ENCODE measurements at places on chromosomes 11 and 22.
A peak's percentile ranks its signal among the peaks of the same experiment; 100 is the strongest.

GRCh38 chr11:8720352-8720751 is 37.8 kb downstream of the RPL27A start:
- no peak for DNase-seq

DNA sequence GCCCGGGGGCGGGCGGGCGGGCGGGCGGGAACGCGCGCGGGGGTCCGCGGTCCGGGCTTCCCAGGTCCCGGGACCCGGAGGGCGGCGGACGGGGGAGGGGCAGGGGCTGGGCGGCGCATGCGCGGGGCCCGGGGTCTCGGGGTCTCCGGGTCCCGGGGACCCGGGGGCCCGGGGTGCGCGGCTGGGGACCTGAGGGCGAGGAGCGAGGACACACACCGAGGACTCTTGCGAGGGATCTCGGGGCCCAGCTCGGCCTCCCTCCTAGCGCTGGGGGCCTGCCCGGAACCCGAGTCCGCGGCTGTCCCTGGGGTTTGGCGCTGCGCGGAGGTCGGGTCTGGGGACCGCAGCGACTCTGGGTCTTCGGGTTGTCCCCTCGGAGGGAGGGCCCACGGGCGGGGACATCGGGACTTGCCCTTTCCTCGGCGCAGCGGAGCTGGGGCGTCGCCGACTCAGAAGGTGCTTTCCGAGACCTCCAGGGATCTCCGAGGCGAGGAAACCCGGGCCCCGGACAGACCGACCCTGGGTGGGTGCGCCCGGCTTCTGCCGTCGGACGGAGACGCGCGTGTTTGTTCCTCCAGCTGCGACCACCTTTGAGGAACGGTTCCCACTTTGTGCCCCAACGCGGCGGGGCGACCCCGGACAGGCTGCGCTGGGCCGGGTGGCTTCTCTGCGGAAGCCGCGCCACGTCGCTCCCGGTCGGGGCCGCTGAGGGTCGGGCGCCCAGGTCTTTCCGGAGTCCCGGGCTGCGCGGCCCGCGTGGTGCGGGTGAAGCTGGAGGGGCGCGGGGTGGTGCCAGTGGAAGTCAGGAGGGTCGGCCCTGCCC is 540 bp downstream of the PPARA start:
- DNase-seq: peak; percentile 50

GRCh38 chr11:128548649-128549255 is 38.6 kb downstream of the ETS1 start:
- DNase-seq: peak; percentile 63

DNA sequence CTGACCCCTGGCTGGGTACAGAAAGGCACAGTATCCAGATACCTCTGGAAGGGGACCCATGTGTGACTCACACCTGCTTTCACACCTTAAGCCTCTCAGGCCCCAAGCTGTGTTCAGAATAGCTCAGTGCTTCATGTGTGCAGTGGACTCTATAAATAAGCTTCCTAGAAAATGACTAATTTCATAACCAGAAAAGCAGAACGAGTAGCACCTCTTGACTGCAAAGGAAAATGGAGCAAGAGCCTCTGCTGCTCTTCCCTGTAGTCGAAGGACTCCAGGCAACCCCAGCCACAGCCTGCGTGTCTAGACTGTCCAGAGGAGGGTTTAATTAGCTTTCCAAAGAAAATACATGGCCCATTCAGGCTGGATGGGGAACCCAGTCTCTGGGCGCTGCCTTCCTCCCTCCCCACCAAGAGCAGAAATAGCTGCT is 23.1 kb downstream of the PTPN5 start:
- DNase-seq: peak; percentile 53

GRCh38 chr11:122258446-122259194 is 142.6 kb upstream of the BLID start:
- peak; percentile 73 for DNase-seq

DNA sequence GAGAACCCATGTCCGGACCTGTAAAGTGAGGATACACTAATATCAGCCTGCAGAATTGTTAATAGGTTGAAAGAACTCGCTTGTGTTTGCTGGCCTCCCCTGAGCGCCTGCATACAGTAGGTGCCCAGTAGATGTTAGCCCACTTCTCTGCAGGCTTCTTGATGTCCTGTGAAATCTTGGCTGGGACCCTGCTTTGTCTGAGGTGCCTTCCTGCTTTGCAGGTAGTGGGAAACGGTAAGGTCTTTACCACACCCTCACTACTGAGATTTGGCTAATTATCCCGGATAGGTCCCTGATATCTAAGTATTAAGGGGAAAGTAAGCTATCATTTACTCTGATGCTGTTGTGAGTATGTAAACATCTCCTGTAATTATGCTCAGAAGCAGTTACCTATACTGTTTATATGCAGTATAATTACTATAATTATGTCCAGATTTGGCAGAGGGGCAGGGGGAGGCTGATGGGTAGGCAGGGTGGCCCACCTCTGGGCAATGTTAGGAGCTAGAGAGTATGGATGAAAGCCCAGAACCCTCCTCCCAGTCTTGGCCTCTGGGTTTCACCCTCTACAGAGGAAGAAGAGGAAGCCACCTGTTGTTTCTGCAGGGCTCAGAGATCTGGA is 1.2 kb upstream of the ARRB1 start:
- DNase-seq: no peak

DNA sequence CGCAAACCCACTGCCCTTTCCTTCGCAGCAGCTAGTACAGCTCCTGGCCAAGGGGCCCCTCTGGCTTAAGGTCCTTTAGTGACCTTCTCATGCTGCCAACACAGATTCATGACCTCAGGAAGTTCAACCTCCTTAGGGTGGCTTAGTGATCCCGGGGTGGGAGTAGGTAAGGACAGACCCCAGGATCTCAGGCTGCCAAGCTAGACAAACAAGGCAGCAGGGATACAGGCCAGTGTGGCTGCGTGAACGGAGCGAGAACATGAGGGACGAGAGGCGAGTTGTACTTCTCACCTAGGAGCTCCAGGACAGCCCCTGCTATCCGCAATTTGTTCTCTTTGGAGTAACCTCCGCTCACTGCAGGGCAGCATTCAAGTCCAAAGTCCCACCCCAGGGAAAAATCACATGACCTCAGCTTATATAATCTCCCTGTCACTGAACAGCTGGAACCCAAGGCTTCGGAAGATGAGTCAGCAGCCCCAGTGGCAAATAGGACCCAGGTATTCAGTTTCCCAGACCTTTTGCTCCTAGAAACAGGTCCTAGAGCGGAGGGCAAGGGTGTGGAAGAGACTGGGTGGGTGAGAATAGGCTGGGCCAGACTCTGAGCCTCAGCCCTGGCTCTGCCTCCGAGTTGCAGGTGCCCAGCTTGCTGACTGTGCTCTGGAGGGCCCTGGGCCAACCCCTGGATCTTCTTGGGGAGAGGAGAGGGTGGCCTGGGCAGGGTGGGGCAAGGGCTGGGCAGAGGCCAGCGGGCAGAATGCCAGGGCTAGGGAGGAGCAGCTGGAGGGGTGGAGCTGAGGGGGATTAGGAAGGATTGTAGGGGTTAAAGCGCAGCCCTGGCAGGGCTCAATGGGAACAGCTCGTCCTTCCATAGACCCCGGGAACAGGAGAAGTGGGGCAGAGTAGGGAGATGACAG is 13.1 kb downstream of the USP2 start:
- no peak for DNase-seq

- no peak for DNase-seq
Measured at GRCh38 chr22:42068291-42068690, 2.3 kb downstream of the NAGA start.

DNA sequence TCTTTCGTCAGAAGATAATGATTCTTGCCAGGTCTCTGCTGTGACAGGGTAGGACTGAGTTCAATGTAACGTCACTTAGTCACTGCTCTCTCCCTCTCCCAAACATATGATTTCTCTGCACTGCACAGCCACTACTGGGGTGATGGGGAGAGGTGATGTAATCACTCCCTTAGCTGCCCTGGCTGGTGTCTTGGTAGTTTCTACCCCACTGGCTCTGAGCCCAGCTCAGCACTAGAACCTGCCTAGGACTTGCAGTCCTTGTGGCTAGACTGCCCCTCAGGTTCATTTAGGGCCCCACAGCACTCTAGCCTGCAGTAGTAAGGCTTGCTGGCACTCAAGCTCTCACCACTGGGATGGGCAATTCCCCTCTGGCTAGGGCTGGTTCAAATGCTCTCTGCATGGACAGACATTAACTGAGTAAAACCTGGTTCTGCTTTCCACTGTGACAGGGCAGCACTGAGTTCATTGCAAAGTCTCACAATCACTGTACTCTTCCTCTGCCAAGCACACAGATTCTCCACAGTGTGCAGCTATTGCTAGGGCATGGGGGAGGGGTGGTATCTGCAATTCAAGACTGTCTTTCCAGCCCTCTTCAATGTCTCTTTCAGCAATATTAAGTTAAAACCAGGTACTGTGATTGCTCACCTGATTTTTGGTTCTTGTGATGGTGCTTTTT is 571.4 kb upstream of the FAT3 start:
- DNase-seq: no peak

DNA sequence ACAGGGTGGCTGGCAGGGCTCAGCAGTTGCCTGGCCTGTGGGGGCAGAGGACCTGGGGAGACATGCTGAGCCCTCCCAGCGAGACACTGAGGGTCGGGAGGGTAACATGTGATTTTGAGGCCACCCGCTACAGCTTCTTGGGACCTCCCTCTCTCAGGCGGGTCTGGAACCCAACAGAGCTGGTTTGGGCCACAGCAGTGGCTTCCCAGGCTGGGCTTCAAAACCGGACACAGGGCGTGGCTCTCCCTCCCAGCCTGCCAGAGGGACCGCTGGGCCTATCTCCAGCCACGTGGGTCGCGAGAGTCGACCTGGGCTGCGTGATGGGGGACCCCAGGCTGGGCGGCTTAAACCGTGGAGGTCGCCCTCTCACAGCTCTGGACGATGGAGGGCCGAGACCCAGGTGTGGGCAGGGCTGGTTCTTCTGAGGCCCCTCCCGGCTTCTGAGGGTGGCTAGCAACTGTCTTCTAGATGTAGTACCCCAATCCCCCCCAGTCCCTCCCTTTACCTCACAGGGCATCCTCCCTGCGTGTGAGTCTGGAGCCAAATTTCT is 91.7 kb downstream of the KCNQ1 start:
- no peak for DNase-seq

- DNase-seq: no peak
Measured at GRCh38 chr22:37010174-37010573, 9.1 kb downstream of the TST start.

DNA sequence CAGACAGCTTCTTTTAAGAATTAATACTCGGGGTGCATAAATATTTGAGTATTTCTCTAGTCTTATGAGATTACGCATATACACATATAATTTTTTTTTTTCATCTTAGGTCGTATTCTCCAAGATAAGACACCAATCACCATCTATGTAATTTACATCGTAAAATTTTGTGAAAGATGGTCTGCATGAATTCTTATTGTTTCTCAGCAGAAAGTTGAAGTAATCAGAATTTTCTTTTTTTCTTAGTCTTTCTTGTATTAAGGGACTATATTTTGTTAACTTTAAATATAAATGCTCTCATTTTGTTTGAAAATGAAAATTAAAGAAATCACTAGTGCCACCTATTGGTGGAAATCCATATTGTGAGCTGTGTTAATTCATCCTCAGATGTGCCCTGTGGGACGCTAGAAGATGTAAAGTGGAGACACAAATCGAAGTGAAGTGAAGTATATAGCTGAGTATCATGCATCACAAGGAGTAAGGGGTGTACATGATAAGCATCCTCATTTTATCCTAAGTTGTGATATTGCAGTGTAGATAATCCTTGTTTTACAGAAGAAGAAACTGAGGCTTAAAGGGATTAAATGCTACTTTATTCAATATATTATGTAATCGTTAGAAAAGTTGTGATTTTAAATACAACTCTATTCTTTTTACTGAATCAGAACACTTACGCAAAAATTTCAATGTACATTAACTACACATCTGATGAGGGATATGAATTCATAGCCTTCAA is 2084.3 kb downstream of the LRRC4C start:
- peak; percentile 61 for DNase-seq

DNA sequence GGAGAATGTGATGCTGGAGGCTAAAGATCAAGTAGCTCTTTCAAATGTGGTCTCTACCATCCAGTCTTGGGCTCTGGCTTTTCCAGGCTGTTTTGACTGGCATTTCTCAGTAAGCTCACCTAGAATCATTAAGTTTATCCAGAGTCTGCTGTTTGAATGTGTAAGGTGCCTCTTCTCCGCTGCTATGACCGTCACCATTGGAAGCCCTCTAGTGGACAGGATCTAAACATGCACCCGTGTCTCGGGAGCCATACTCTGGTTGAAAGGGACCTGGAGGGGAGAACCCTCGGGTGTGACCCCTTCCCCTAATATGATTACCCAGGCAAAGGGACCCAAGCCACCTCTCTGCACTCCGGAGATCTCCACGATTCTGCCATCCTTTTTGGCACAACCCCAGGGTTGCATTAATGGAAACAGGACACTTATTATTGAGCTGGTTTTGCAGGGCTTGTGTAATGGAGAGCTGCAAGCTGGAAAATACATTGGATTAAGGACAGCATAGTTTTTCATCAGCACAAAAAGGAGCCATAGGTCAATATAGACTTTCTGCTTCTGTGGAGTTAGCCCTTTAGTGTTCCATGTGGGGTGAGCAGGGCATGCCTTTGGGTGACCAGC is 191.0 kb upstream of the LARGE1 start:
- DNase-seq: peak; percentile 30

GRCh38 chr11:10107497-10107896 is 186.5 kb downstream of the SBF2 start:
- DNase-seq: no peak

DNA sequence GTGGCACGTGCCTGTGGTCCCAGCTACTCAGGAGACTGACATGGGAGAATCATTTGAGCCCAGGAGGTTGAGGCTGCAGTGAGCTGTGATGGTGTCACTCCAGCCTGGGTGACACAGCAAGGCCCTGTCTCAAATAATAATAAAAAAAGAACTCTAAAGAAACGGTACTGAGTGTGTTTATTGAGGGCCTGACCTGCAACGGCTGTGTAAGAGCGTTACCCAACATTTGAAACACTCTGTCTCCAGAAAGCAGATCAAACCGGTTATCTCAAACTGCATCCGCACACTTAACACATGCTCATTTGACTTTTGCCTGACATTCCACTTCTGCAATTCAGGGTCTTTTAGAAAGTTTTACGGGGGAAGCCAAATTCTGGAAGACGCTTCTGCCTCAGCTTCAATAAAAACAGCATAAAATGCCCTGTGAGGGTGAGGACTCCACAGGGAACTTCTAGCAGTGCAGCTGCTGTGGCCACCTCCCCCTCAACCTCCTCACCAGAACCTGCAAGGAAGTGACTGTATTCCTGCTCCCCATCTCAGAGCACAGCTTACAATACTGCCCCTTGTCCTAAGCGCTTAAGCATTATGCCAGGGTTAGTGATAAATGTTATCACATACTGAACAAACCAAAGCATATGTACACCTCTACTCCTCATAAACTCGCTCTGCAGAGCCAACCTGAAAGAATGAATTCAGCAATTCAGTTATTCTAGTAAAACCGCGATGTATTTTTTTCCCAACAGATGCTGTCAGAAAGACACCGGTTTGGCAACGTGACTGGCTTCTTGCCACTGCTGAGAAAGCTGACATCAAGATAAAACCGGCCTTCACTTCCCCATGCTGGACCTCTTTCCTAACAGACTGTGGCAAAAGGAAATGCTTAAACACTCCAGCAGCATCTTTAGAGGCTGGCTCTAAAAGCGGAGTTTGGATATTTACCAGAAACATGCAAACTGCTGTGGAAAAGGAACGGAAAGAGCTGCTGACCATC is 52.2 kb downstream of the PRDM10 start:
- DNase-seq: peak; percentile 94

Measured in suppressor macrophage (primary cell).